ENCODE measurements at places on chromosomes 4 and X.

DNA sequence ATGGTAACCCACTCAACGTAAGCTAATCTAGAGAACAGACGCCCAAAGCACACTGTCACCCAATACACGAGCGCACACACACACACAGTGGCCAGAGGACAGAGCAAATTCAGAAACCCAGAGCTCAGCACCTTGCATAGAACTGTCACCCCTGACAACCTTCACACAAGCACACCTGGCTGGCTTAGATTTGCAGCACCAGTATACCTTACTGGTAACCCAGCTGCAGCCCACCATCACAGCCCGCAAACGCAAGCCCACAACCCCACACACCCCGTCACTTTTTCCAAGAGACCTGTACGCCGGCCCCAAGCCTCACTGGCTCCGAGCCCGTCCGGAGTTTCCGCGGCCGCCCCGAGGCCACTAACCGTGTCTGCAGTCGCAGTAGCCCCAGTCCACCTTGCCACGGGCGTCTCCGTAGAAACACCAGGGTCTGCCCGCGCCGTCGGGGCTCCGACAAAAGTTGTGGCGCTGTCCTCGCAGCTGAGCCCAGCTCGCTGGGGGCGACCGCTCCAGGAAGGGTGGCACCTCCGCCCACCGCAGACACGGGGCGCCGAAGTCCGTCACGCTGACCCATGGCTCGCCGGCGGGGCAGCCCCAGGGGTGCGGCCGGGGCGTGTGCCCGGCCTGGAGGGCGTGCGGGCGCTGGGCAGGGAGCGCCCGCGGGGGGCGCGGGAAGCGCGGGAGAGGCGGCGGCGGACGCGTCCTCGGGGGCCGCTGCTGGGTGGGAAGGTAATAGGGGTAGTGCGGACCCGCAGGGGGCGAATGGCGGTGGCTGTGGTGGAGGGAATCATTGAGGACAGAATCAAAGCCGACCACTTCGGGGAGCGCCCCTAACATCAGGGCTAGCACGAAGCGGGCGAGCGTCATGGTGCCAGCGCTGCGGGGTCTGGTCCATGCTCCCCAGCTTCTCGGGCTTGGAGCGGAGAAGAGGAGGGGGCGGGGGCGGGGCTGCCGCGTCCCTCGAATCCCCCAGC, 664 bp downstream of the PRSS12 start:
- DNase-seq = no peak

- no peak for DNase-seq
Measured at GRCh38 chr4:26859762-26860156, 882 bp upstream of the STIM2 start.

DNA sequence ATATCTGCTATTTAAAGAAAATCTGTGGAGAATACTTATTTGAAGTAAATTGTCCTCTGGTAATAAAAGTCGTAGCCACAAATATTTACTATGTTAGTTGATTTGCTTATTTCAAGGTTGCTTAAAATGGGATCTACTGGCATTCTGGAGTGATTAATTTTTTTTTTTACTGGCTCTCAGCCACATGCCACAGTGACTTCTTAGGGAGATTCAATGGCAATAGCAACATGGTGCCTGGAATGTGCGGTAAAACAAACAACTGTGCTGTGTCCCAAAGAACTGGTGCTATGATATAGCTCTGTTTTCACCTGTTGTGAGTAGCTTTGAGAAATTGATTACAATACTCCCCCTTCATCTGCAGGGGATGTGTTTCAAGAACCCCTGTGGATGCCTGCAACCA, 324.3 kb downstream of the GPAT3 start:
- DNase-seq = no peak

DNA sequence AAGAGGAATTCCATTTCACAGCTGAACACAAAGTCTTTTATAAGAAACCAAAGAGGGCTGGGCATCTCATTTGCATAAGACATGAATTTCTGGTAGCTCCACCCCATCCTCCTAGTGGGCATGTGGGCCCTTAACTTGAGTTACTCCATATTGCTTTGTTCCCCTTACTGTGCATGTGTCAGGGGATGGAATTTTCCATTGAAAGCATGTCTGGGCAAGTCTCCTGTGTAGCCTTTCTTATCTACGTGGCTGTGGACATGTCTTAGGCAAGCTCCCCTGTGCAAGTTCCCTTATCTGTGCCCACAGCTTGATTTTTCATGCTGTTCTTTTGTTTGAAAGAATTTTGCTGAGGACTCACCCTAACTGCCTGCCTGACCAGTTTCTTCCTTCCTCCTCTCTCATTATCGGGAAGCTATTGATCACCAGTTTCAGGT, 123.5 kb upstream of the JADE1 start:
- no peak for DNase-seq

DNA sequence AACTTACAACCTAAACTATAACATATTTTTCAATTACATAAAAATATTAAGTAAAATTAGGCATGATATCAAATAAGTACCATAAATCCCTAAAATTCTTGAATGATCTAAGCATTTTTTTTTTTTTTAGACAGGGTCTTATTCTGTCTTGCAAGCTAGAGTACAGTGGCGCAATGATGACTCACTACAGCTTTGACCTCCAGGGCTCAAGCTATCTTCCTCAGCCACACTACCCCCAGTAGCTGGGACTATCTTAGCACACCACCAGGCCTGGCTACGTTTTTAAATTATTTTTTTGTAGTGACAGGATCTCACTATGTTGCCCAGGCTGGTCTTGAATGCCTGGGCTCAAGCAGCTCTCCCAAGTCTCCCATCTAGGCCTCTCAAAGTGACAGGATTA, 1042.3 kb downstream of the FSTL5 start:
- DNase-seq = no peak

DNA sequence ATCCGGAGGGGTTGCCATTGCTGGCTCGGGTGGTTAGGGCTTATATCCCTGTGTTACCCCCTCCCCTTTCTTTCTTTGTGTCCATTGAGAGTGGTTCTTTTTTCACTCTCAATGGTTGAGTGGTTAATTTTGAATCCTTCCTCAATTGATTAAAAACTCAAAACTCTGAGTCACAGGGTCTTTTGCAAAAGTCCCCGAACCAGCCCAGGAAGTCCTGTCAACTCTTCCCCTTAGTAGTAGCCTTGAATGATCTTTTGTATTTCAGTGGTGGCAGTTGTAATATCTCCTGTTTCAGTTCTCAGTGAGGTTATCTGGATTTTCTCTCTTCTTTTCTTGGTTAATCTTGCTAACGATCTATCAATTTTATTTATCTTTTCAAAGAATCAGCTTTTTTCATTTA, 170.0 kb upstream of the GYPA start:
- no peak for DNase-seq

GRCh38 chrX:150880808-150881165, 17.7 kb downstream of the CD99L2 start:
- DNase-seq = no peak

- no peak for DNase-seq
Measured at GRCh38 chr4:84751707-84752106, 168.8 kb downstream of the CDS1 start.

GRCh38 chr4:57499786-57500185, 389.6 kb upstream of the IGFBP7 start:
- DNase-seq = no peak

DNA sequence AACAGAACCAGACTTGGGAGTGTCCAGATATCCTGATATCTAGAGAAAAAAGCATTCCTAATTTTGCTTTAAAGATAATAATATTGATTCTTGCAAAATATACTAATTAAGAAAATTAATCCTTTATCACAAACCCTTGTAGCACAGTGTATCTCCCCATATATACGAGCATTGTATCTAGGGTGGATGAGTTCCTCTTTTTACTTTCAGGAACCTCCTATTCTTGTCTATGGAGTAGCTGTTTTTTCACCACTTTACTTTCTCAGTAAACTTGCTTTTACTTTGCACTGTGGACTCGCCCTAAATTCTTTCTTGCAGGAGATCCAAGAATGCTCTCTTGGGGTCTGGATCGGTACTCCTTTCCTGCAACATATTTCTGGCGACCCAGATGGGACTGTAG, 103.9 kb downstream of the GLUD2 start:
- DNase-seq = no peak

- DNase-seq = no peak
Measured at GRCh38 chr4:169253904-169254303, 16.9 kb downstream of the SH3RF1 start.

- no peak for DNase-seq
Measured at GRCh38 chr4:41475402-41475801, 62.6 kb upstream of the LIMCH1 start.

- no peak for DNase-seq
Measured at GRCh38 chr4:154577324-154577723, 13.2 kb downstream of the FGA start.

DNA sequence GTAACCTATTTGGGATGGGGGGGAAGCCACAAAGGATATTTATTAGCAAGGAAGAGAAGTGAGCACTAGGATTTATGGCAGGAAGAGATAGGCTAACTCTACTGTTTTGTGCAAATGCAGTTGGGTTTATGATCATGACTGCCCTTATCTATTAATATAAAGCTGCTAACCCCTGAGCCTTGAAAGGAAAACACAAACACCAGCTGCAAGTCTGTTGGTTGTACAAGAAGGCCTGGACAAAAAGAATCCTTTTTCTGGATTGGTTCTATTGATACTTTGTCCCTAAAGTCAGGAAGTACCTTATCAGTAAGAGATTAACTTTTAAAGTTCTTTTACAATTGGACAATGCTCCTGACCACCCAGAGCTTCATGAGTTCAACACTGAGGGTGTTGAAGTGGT, 188.8 kb downstream of the LRBA start:
- no peak for DNase-seq
